ENCODE measurements at places on chromosomes 6 and 20.

- DNase-seq: peak; percentile 10
Observed at GRCh38 chr6:145067430-145067829, 667.9 kb downstream of the EPM2A start.

GRCh38 chr6:20916086-20916485 is 381.8 kb downstream of the CDKAL1 start:
- no peak for DNase-seq

DNA sequence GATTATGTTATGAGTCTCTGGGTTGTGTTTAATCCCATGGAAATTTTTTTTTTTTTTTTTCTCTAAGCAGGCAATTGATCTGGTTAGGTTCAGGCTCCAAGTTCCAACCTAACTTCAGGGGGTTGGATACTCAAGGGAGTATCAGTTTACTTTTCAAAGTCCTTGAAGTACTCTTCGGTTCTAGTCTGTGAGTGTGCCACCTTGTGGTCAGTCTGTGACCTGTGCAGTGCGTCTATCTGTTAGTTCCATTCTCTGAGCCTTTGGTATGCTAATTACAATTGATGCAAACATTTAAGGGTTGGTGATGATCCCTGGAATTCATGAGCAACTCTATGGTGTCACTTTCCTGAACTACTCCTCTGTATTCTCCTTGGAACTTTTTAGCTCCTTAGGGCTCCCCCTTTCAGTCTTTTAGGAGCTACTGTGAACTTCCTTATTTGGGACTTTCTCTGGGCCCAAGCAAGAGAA is 342.0 kb downstream of the SOX4 start:
- no peak for DNase-seq

GRCh38 chr6:144528743-144529425 is 243.7 kb downstream of the UTRN start:
- DNase-seq: no peak

- DNase-seq: no peak
Observed at GRCh38 chr6:7730001-7730783, 4.3 kb downstream of the BMP6 start.

DNA sequence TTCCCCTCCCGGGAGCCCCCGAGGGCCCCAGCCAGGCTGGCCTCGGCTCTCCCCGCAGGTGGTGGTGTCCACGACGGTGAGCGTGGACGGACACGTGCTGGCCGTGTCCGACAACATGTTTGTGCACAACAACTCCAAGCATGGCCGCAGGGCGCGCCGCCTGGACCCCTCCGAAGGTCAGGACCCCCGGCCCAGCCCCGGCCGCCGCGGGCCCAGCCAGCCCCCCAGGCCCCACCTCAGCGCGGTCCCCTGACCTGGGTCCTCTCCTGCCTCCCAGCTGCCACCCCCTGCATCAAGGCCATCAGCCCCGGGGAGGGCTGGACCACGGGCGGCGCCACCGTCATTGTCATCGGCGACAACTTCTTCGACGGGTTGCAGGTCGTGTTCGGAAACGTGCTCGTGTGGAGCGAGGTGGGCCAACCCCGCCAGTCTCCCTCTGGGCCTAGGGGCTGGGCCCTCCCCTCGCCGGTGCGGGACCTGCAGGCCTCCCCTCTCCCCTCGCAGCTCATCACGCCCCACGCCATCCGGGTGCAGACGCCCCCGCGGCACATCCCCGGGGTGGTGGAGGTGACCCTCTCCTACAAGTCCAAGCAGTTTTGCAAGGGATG is 51.0 kb downstream of the CPXM1 start:
- DNase-seq: no peak

- DNase-seq: no peak
Observed at GRCh38 chr6:21780141-21780540, 186.6 kb downstream of the SOX4 start.

DNA sequence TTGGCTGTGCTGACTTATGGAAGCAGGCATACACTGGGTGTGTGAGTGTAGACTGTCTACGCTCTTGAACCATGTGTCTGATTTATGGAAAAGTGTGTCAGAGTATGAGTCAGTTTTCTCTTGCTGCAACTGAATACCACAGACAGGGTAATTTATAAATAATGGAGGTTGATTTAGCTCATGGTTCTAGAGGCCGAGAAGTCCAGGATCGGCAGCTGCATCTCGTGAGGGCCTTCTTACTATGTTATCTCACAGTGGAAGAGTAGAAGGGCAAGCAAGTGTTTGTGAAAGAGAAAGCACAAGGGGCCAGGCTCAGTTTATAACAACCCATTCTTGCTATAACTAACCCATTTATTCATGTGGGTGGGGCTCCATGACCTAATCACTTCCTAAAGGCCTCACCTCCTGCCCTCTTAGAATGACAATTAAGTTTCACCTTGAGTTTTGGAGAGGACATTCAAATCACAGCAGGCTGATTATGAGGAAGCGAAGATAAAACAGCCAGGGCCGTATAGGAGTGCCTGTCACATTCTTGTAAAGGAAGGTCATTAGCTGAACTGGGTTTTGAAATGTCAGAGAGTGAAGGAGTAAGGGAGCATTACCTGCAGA is 6.7 kb downstream of the GPR31 start:
- DNase-seq: no peak

All from RWPE1 (cell line).